ENCODE measurements at places on chromosomes 3 and 15.

GRCh38 chr15:42152196-42152920 lies 4.1 kb downstream of the PLA2G4F start:
- DNase-seq: no peak

- DNase-seq: no peak
Measured at GRCh38 chr3:65746848-65747247, 291.9 kb downstream of the MAGI1 start.

DNA sequence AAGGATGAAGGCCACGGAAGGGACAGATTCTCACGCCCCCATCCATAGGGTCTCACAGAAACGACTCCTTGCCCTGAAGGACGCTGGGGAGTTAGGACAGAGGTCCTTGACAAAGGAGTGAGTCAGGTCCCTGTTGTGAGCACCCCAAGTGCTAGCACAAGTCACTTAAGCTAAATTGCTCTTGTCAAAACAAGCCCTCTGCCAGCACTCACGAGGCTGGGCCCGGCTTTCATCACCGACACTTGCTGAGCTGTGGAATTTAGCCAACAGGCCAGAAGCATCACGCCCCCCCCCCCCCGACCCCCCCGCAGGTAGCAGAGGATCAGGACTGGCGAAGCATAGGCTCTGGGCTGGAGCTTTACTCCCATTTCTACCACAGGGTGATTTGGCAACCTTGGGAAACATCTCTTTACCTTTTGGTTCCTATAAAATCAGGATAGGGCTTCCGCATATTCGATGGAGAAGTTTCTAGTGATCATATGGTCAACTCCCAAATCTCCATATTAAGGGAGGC lies 75.4 kb downstream of the ADCY5 start:
- no peak for DNase-seq

DNA sequence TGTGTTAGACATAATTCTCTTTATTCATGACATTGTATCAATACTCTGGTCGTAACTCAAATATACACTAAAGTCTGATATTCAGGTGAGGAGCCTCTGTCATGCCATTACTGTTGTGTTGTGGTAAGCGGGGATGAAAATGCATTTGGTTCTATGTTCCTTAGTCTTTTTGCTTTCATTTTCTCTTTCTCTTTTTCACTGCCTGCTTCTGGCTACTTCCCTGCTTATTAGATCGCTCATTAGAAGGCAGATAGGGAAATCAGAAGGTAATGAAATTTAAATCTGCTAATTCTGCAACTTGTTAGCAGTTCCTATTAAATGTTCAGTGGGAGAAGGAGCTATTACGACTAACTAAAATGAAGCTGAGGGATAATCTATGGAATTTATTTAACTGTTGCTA lies 345.0 kb downstream of the GRM7 start:
- no peak for DNase-seq

- DNase-seq: no peak
Measured at GRCh38 chr3:62577153-62577552, 203.8 kb upstream of the FEZF2 start.

- no peak for DNase-seq
Measured at GRCh38 chr3:193915613-193916012, 220.3 kb upstream of the HES1 start.

DNA sequence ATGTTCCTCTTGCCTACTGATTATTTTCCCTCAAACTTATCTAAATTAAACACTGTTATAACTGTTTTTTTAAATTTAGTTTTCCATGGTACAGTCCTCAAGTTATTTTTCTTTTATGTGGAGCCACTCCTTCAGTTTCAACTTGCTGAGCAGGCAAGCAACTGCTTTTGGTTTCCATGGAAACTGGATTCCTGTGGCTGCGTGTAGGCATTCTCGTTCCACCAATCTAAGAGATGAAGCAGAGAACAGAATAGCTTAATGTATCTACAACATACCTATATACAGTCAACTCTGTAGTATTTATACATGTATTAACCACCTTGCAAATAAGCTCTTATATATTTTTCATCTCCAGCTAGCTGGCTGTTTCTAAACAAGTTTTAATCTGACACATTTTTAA lies 25.8 kb upstream of the ANXA2 start:
- no peak for DNase-seq

DNA sequence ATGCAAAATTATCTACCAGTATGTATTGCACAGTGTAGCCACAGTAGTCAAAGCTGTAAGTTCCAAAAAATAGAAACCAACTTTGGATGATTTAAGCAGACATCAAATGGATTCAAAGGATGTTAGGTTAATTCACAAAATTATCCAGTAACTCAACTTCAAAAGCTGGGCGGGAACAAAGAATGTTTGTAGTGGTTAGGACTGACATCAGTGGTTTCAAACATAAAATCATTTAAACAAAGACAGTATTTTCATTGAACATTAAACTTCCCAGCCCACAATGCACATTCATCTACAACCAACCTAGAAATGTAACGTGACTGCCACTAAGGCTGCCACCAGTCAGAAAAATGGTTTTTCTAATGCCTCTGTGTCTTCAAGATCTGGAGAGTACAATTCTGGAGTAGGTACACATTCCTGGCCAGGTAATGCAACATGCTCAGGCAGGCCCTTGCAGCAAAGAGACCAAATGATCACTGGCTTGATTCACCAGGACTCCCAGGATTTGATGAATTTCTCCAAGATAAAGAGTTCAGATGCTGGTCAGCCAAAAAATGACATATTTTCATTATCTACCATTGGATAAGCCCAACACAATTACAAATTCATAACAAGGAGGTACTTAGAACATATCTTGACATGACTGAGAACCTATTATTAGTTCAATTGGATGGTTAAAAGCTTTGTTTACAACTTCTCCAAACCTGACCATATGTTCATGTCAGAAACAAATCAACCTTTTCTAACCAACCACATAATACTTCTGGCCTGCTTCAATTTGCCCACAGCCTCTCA lies 189.8 kb upstream of the CNTN4 start:
- no peak for DNase-seq

GRCh38 chr3:194142156-194142910 lies 6.4 kb downstream of the HES1 start:
- peak; percentile 6 for DNase-seq

DNA sequence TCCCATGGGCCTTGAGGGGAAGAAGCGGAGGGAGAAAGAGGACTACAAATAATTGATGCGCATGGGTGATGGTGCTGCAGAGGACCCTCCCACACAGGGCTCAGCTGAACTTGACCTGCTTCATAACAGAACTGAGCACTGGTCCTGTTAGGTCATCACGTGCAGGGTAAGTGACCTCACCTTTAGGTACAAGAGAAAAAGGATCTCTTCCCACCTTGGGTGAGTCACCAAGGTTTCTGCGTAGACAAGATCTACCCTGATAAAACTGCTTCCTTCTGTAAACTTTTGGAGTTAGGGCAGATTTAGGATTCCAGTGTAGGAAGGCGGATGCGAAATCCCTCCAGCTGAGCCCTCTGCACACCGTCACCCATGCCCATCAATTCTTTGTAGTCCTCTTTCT lies 67.1 kb downstream of the FEM1B start:
- no peak for DNase-seq

Measured in activated B cell treated with CpG ODN at 0.5 μM for 24 hours (primary cell).